ENCODE measurements at places on chromosomes 12 and 14.
A peak's percentile ranks its signal among the peaks of the same experiment; 100 is the strongest.

- DNase-seq = no peak
Measured at GRCh38 chr14:52840877-52841276, 49.5 kb upstream of the GNPNAT1 start.

DNA sequence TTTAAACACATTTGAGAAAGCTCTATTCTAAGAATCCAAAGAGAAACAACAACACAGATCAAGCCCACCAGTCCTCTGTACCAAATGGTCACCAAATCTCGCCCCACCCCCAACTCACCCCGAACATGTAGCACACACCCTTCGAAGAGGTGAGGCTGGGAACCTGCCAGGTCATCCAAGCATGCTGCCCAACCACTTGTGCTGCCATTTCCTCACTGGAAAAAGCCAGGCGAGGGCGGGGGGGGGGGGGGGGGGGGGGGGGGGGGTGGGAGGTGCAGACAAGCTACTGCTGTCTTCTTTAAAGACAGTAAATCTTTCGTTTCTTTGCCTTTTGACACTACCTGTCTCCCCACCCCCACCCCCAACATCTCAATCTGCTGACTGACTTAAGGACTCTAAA, 59.9 kb downstream of the SETD3 start:
- DNase-seq = no peak

- DNase-seq = no peak
Measured at GRCh38 chr12:388541-389141, 479 bp downstream of the KDM5A start.

DNA sequence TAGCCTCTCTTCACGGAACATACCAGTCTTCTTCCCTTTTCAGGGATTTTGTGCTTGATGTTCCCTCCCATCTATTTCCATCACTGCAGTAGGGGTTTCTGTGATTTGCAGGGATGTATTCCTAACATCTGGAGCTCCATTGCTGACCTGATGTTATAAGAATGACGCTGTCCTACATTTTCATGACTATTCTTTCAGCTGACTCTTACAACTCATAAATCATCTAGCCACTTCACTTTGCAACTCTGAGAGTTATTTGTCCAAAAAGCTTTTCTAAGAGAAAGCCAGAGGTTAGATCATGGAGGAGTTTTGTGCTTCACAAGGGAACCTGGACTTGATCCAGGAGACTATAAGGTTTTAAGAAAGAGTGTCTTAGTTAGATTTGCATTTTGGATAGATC, 116.6 kb upstream of the FAR2 start:
- no peak for DNase-seq

DNA sequence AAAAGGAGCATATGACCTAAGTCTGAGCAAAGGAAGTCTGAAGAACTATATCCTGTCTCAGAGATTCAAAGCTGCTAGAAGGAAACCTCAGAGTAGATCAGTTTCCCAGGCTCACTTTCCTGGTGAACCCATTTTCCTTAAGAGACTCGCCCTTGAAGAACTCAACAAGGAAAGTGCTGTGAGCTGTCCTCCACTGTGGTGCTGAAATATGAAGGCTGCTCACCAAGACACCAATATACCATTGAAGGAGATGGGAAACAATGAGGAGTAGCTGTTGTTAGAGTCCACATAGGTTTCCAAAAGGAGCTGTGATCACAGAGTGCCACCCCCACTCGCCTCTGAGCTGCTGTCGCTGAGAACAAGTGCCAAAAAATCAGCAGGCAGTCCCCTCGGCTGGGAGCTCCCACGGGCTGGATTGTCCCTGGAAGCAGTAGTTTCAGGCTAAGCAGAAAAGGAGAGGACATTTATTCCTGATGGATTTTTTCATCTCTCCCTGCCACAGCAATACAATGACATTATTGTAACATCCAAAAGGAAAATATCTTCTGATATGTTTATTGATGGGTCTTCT, 282.1 kb downstream of the RPS29 start:
- no peak for DNase-seq

DNA sequence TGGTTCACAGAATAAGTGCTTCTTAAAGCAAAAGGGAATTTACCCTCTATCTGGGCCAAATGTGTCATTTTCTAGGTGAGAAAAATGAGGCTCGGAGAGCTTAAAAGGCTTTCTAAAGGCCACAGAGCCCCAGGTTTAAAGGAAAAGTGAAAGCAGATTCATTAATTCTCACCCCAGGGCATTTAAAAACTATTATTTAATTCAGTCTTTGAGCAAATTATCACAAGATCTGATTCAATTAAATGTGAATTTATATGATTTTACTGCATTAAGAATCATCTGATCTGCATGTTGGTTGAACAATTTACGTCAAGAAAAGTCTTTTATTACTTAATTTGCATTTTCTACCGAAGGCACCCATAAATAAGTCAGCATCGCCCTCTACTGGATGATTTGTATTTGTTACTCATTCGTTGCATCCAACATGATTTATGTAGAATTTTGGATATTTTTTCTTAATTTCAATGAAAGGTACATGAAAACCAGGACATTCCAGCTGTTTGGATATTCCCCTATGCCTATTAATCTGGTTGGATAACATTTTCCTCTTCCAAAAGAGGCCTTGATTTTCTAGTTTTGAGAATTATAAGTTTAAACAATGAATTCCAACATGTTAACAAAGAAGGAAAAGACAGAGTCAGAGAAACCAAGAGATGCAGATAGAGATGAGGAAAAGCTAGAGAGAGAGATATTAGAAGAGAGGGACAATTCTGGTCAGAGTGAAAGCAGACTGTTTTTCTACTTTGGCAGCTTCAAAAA, 19.1 kb upstream of the DHRS7 start:
- peak; percentile 45 for DNase-seq

- DNase-seq = no peak
Measured at GRCh38 chr12:116346741-116347140, 69.2 kb upstream of the MED13L start.

All from activated CD4-positive, alpha-beta T cell treated with anti-CD3 and anti-CD28 coated beads, Interleukin-2, amount 50 U/mL, for 24 hours (primary cell).